ENCODE measurements at places on chromosomes 4 and X.

DNA sequence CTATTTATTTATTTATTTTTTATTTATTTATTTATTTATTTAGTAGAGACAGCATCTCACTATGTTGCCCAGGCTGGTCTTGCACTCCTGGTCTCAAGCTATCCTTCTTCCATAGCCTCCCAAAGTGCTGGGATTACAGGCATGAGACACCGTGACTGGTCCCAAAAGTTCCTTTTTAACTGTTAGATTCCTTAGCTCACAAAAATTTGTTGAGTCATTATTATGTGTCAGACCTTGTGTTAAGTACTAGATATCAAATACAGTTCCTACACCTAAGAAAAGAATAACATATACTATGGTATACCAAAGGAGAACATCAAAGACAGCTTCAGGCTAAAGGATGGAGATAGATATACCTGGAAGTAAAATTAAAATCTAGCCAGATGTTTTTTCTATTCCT is 11.6 kb downstream of the FGA start:
- DNase-seq = no peak

DNA sequence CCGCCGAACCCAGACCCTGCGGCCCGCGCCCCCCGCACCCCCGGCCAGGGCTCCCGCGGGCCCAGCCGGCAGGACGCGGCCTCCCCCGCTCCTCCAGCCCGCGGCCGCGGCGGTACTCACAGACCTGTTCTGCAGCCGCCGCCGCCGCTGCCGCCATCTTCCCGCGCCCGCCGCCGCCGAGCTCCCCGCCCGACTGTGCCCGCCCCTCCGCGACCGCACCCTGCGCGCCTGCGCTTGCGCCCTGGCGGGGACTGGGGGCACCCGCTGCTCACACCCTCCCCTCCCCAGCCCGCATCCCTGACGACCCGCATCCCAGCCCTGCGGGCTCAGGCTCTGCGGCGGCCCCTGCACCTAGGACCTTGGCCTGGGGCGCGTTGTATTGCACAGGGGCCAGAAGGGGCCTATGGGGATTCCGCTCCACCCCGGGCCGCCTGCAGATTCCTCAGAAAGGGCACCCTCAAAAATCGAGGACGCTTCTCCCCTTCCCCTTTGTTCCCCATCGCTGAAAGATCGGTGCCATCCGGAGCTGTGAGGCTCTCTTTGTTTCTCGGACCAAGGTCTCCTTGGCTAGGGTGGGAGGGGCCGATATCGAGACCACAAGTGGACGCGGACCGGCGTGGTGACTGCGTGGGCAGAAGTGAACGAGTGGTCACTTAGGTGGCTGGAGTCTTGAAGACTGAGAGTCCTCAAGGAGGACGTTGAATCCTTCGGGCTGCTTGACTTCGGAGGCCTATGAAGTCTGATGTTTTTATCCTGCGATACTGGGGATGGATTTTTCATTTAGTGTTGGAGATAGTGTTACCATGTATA is at the start of gene SGCB:
TSS of gene SGCB (minus strand) at position 197 of the 810 bp plus-strand sequence. CDS start at position 157, 40 bp downstream.
- DNase-seq = no peak

DNA sequence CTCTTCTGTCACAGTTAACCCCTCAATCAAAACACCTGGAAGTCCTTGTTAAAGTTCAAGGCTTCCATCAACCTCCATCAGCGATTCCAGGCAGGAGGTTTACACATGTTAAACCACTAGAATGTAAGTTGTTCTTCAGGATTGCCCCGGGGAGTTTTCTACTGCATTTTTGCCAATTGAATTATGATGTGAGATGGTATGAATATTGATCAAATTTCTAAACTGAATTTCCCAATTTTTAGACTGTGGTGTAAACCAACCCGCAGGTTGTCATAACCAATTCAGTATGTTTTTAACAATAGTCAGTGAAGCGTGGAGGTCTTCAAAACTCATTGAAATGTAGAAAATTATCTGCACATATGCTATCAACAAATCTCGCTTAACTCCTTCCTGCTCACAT is 21.2 kb upstream of the TENM3 start:
- DNase-seq = no peak

GRCh38 chrX:152276277-152276676 is 137.9 kb upstream of the MAGEA10 start:
- DNase-seq = no peak

DNA sequence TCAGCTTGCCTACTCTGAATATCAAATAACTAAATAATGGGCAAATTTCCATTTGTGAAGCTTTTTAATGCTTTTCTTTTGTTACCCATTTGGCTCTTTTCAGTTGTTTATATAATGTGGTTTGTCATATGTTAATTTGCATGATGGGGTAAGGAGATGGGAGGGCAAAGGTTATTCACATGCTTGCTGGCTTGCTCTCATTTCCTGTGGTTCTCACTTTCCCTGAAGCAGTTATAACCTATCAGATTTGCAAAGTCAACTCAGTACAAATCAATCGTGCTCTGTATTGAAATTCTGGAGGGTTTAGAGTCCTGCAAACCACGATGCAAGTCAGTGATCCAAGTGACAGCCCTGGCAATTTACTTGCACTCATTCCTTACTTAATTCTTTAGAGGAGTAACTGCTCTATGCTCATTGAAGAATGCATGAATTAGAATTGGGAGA is 711.2 kb downstream of the ADGRL3 start:
- no peak for DNase-seq

GRCh38 chrX:14676431-14676830 is 147.1 kb downstream of the GLRA2 start:
- no peak for DNase-seq

GRCh38 chrX:119406776-119407175 is 7.6 kb downstream of the SLC25A43 start:
- no peak for DNase-seq

GRCh38 chr4:181569553-181569952 is 673.6 kb upstream of the TENM3 start:
- DNase-seq = no peak

DNA sequence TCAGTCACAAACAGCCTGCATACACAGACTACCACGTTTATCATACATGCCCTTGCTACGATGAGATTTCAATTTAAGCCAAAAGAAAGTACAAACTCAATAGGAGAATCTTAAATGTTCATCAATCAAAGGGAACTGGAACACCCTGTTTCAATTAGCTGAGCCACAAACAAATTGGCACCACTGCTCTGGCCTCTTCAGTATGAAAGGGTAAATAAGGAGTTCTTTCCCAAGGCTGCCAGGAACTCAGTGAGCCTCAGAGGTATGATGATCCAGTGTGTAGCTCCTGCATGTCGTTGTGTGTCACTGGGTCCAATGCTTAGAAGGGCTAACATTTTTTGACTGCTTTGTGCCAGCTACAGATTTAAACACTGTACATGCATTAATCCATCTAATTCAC is 5.4 kb downstream of the RNF150 start:
- no peak for DNase-seq

GRCh38 chr4:177461606-177462005 is 19.4 kb upstream of the AGA start:
- DNase-seq = no peak

- DNase-seq = no peak
These were observed 311.3 kb downstream of the PCDH19 start for GRCh38 chrX:100098660-100099375.

GRCh38 chr4:152586668-152587067 is 50.8 kb upstream of the FBXW7 start:
- DNase-seq = no peak

DNA sequence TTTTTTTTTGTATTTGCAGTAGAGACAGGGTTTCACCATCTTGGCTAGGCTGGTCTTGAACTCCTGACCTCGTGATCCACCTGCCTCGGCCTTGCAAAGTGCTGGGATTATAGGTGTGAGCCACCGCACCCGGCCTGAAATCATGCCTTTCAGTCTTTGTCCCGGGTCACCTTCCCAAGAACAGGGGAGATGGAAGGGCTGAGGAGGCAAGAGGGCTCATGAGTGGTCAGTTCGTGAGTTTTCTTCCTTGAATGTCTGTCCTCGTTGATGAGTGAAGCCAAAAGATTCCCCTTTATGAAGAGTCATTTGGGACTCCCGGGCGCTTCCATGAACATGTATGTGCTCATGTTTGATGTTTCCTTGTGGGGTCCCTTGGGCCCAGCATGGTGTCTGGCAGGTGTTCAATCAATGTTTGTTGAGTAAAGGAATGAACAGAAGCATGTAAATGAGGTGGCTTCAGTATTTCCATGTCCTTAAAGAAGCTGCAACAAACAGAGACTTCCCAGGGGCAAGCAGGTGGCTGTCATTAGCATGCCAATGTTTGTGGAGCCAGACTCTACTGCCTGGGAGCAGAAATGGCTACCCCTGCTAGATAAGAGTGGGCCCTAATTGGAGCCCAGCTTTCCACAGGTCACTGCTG is 3.4 kb upstream of the SEPTIN6 start:
- no peak for DNase-seq

DNA sequence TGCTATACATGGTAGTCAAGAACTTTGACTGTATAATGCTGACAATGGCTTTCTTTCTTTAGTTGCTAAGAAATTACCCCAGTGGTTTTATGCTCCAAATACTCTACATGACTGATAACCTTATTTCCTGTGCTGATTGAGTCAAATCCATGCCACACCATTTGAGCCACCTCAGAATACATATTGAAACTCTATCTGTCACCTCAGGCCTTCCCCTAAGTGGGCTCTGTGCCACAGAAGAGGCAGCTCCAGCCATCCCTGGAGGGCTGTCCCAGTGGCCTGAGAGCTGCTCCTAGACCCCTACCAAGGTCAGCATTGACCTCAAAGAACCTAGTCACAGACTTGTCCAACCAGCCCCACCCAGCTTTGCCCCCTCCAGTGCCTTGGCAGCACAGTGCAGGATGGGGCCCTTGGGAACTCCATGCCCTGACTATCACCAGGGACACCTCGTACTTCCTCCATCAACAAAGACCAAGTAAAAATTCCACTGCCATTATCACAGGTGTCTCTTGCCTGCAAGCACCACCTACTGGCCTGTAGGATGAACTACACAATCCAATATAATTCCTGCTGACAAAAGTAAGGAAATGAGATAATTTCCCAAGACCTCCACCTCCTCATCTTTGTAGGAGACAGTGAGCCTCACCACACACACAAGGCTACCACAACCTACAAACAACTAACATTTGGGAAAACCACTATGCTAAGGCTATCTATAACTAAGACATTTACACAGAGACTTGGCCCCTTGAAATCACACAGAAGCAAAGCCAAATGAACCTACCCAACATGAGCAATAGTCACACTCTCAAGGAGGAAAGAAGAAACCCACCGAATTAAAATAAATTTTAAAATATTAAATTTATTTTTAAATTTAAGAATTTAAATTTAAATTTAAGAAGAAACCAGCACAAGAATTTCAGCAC is 239.9 kb downstream of the NKX6-1 start:
- DNase-seq = no peak

DNA sequence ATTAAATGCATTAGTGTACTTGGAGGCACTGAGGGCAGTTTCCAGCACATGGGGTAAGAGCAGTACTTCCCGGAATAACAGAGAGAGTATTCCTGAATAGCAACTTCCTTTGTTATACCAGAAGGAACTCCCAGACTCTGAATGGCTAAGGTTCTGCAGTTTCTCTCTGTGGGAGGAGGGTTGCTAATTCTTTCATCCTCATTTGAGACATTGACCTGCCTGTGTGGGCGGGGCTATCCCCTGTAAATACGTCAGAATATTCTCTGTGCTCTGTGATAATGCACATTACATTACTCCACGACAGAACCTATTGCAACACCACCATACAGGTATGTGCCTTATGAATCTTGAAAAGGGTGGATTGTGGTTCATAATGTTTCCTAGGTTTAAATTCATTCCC is 52.7 kb downstream of the SPINK2 start:
- DNase-seq = no peak

DNA sequence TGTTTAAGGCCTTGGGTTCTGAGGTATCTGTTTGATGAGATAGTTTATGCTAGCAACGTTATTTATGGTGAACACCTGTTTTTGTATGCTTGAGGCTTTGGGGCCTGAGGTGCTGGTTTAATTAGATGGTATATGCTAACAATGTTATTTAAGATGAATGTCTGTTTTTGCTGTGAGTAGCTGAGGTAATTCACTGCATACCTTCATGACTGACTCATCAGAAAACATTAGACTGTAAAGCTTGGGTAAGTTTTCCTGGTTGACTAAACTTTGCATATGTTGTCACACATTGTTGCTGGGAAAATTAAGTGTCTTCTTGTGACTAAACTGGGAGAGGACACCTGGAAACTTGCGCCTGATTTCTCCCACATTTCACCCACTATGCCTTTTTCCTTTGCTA is 1026.6 kb downstream of the RAPGEF2 start:
- DNase-seq = no peak
